ENCODE measurements at places on chromosomes 5 and 9. TPM values are rescaled to one million over a fixed set of nuclear protein-coding genes. Genes with fewer than 3 reads are reported as not detected.

The ABL1 gene
- total RNA-seq = 105 TPM

The PCDHGB3 gene
- 8.1 TPM for total RNA-seq

The IL17B gene
- 0.26 TPM for total RNA-seq

The SLC44A1 gene
- 175 TPM for total RNA-seq

The GRM6 gene
- not detected for total RNA-seq

The BAAT gene
- 0.07 TPM for total RNA-seq

The INSL6 gene
- not detected for total RNA-seq

The LCN2 gene
- total RNA-seq = not detected

The PRDM9 gene
- total RNA-seq = not detected

The SLIT3 gene
- 69.2 TPM for total RNA-seq

The FNIP1 gene
- 49.1 TPM for total RNA-seq

The SPINK4 gene
- 0.91 TPM for total RNA-seq

The SPINK1 gene
- total RNA-seq = 0.66 TPM

The ARHGEF37 gene
- total RNA-seq = 7.1 TPM

The HACD4 gene
- 2.0 TPM for total RNA-seq

The PCDHGC3 gene
- total RNA-seq = 94.3 TPM

The PCDHAC2 gene
- 1.3 TPM for total RNA-seq

The SHISAL2B gene
- not detected for total RNA-seq

The SLC6A18 gene
- total RNA-seq = not detected

The TRIM52 gene
- total RNA-seq = 10.6 TPM

The TIMD4 gene
- not detected for total RNA-seq

The GRIA1 gene
- 2.4 TPM for total RNA-seq

The AOPEP gene
- 84.2 TPM for total RNA-seq

The NPR2 gene
- total RNA-seq = 53.1 TPM

The C9 gene
- total RNA-seq = not detected

The CDO1 gene
- total RNA-seq = 10.9 TPM

The IL5 gene
- total RNA-seq = not detected

The GDNF gene
- total RNA-seq = 0.13 TPM

The DOCK8 gene
- 0.26 TPM for total RNA-seq

The C1QTNF3 gene
- 1.7 TPM for total RNA-seq

The MRPL50 gene
- total RNA-seq = 9.4 TPM

The SPINK13 gene
- total RNA-seq = not detected

The GLRA1 gene
- total RNA-seq = not detected

The MVB12B gene
- 3.5 TPM for total RNA-seq

The OR2V1 gene
- total RNA-seq = not detected

The ALDH1A1 gene
- 2.8 TPM for total RNA-seq

The PGM5 gene
- 33.3 TPM for total RNA-seq

The IL13 gene
- total RNA-seq = not detected

The TYRP1 gene
- total RNA-seq = 2.5 TPM

The MARCOL gene
- total RNA-seq = not detected

The SAXO1 gene
- under 0.01 TPM for total RNA-seq

The MZB1 gene
- not detected for total RNA-seq

The FAM153A gene
- total RNA-seq = 0.10 TPM

The NMUR2 gene
- not detected for total RNA-seq

The PCDHGA12 gene
- 46.0 TPM for total RNA-seq

The MAN1B1 gene
- 153 TPM for total RNA-seq

The PCDHB9 gene
- total RNA-seq = 0.40 TPM

The C7 gene
- 36.9 TPM for total RNA-seq

The RNF208 gene
- 2.8 TPM for total RNA-seq

The CAVIN4 gene
- 1.6 TPM for total RNA-seq

The ANKRD18B gene
- total RNA-seq = 1.3 TPM

The PTPN3 gene
- 7.2 TPM for total RNA-seq

The SOHLH1 gene
- total RNA-seq = not detected

Measured in smooth muscle cell of the pulmonary artery (primary cell).